ENCODE measurements at places on chromosomes 1 and 21.

- peak; percentile 29 for DNase-seq
These were observed 37.2 kb upstream of the ETS2 start for GRCh38 chr21:38768471-38769063.

DNA sequence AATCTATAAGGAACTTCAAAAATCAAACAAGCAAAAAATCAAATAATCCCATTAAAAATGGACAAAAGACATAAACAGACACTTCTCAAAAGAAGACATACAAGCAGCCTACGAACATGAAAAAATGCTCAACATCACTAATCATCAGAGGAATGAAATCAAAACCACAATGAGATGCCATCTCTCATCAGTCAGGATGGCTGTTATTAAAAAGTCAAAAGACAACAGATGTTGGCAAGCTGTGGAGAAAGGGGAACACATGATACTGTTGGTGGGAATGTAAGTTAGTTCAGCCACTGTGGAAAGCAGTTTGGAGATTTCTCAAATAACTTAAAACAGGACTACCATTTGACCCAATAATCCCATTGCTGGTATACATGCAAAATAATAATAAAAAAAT lies 226.4 kb downstream of the S1PR1 start:
- no peak for DNase-seq

DNA sequence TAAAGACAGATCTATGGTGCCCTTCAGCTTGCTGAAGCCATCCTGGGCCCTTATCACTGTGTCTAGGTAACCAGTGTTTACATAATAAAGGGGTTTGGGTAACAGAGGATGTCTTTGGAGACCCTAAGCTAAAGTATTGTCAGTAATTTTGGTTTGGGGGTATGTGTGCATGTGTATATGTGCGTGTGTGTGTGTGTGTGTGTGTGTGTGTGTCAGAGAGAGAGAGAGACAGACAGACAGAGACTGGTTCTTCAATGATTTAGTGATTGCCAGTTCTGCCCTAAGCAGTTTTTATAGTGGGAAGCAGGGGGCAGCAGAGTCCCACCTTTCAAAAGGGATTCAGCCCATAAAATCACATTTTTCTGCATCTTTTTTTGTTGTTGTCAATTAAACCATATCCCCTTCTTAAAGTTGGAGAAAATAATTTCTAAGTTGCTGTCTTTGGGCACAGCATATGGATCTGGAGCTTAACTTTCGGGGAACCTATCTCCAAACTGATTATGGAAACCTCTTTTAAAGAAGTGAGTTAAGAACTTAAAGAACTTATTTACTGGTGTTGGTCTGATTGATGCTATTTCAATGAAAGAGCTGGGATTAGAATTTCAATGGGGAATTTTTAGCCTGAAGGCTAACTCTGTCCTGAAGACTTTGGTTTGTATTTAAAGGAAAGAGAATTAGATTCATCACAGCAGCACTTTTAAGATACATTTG lies 51.1 kb downstream of the ZNF326 start:
- DNase-seq = peak; percentile 8

GRCh38 chr1:28171246-28171645 lies 5.2 kb downstream of the PTAFR start:
- no peak for DNase-seq

- no peak for DNase-seq
These were observed 23.4 kb downstream of the VAV3 start for GRCh38 chr1:107941531-107941930.

- DNase-seq = peak; percentile 44
These were observed 101.3 kb upstream of the HMCN1 start for GRCh38 chr1:185632659-185633423.

GRCh38 chr1:229037806-229038405 lies 233.0 kb upstream of the RAB4A start:
- DNase-seq = no peak
